ENCODE measurements at places on chromosomes 6 and 20. TPM values are rescaled to one million over a fixed set of nuclear protein-coding genes. Genes with fewer than 3 reads are reported as not detected.

RIPPLY2 gene
- polyA plus RNA-seq: 0.88 TPM

SLC16A10 gene
- 22.4 TPM for polyA plus RNA-seq

CFAP61 gene
- 0.36 TPM for polyA plus RNA-seq

UBE2C gene
- 35.6 TPM for polyA plus RNA-seq

E2F1 gene
- polyA plus RNA-seq: 8.5 TPM
